ENCODE measurements at places on chromosomes 1 and 21. TPM values are rescaled to one million over a fixed set of nuclear protein-coding genes. Genes with fewer than 3 reads are reported as not detected.

Gene OR10J1
- total RNA-seq = not detected

Gene AGT
- total RNA-seq = not detected

Gene PIK3C2B
- total RNA-seq = 65.4 TPM

Gene FAM177B
- total RNA-seq = not detected

DNA sequence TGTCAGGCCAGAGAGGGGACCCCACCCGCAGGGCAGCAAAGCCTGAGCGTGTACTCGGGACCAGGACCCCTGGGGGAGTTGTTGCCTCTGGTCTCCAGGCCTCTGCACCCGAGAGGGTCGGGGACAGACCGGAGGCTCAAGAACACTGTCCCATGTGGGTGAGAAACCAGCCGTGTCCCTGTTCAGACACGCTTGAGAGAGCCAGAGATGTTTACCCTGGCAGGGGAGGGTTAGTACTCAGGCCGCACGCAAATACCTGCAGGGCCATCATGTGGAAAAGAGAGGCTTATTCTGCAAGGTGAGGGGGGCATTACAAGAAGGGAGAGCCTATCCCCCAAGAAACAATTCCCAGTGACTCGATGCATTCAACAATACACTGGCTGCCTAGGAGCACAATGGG lies 74.0 kb upstream of the ARHGEF16 start:
- H3K4me1 ChIP-seq = no peaks in the 10 kb centered on the region
- peaks cover 4% of the 10 kb centered on the region for H3K27me3 ChIP-seq
- no peak overlapping the region for H3K4me3 ChIP-seq
- H3K36me3 ChIP-seq = no peaks in the 10 kb centered on the region
- DNase-seq = no peak

GRCh38 chr1:157103268-157103667 lies 3.7 kb upstream of the ETV3L start:
- H3K27me3 ChIP-seq = peaks cover 5% of the 10 kb centered on the region
- H3K36me3 ChIP-seq = no peaks in the 10 kb centered on the region
- no peak overlapping the region for H3K27ac ChIP-seq

DNA sequence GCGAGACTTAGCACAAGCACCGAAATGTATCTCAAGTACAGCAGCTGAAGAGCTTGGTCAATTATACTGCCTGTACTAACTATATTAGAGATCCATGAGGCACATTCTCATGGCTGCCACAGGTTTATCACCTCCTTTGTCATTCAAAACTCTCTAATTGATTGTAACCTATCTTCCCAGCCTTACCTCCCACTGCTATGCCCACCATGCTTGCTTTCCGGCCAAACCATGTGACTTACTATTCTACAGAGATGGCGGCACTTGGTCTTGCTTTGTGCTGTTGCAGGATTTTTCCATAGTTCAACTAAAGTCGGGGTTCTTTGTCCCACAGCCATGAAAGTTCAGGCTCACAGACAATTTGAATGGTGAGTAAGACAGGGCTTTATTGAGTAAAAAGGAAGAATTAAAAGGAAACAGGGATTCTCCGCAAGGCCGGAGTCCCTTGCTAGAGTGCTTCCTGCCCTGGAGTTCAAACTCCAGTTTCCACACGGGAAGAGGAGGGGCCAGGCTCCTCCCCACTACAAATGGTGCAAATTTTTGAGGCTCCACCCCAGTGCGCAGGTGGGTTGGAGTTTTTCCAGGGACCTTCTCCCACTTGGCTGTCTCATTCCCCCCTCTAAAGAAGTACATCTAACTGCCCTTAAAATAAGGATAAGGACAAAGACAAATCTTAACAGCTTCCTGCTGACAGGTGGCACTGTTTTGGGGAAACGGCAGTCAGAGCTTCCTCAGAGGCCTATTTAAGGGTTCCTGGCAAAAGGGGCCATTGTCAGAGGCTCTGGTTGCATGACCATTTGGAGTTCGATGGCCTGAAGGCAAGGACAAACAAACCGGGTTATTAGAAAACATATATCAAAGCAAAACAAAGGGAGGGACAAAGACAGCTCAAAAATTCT lies 28.7 kb downstream of the FMO2 start:
- no peak overlapping the region for H3K4me3 ChIP-seq
- DNase-seq = no peak
- peaks cover 3% of the 10 kb centered on the region for H3K27me3 ChIP-seq
- no peaks in the 10 kb centered on the region for H3K4me1 ChIP-seq

DNA sequence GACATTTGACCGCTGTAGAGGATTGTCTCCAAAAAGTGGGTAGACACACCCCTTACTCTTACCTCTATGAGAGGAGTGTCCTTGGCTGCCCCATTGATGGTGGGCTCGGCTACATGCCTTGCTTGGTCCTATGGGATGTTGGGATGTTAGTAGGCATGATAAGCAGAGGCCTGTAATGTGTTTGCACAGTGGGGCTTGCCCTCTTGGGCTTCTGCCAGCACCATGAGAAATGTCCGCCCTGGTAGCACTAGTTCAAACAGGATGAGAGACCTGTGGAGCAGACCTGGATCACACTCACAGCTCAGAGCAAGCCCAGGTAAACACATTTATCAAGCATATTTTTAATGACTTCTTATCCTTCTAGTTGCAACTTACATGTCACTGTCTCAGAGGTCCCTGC lies 54.2 kb downstream of the SH3GLB1 start:
- H3K4me1 ChIP-seq = no peaks in the 10 kb centered on the region
- DNase-seq = no peak
- H3K27ac ChIP-seq = no peak overlapping the region
- no peak overlapping the region for H3K4me3 ChIP-seq
- peaks cover 15% of the 10 kb centered on the region for H3K27me3 ChIP-seq

DNA sequence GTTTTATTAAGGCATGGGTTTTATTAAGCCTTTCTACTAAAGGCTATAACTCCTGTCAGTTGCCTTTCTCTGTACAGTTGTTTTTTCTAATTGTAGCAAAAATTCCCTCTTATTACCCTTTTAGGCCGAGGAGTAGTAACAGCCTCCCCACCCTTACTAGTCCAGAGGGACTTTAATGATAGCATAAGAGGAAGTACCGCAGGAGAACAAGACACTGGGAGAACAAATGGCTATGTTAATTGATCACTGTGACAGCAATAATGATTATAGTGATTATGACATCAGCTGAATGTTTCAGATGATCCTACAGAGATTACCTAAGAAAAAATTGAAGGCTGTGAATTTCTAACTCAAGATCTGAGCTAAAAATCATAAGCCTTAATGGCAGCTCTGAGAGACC lies 383.0 kb upstream of the PTBP2 start:
- H3K4me3 ChIP-seq = no peak overlapping the region
- H3K27ac ChIP-seq = no peak overlapping the region
- H3K4me1 ChIP-seq = no peaks in the 10 kb centered on the region
- no peaks in the 10 kb centered on the region for H3K27me3 ChIP-seq
- H3K36me3 ChIP-seq = no peaks in the 10 kb centered on the region
